Mesothelial cell of epicardium (in vitro differentiated cells): ENCODE measurements at places on chromosomes 1 and 21. TPM values are rescaled to one million over a fixed set of nuclear protein-coding genes. Genes with fewer than 3 reads are reported as not detected.
A peak's percentile ranks its signal among the peaks of the same experiment; 100 is the strongest.

FAM3B gene
- 1.2 to 1.5 TPM (median 1.4 TPM) in 3 replicates for total RNA-seq

SLC35E2B gene
- total RNA-seq, result 112 to 119 TPM (median 113 TPM) in 3 replicates

DIO1 gene
- not detected in 3 replicates for total RNA-seq

POU3F1 gene
- total RNA-seq, result 0.16 to 0.45 TPM (median 0.29 TPM) in 3 replicates

GRCh38 chr1:231397886-231398671, 24.0 kb downstream of the EGLN1 start:
- no peak for DNase-seq

DNA sequence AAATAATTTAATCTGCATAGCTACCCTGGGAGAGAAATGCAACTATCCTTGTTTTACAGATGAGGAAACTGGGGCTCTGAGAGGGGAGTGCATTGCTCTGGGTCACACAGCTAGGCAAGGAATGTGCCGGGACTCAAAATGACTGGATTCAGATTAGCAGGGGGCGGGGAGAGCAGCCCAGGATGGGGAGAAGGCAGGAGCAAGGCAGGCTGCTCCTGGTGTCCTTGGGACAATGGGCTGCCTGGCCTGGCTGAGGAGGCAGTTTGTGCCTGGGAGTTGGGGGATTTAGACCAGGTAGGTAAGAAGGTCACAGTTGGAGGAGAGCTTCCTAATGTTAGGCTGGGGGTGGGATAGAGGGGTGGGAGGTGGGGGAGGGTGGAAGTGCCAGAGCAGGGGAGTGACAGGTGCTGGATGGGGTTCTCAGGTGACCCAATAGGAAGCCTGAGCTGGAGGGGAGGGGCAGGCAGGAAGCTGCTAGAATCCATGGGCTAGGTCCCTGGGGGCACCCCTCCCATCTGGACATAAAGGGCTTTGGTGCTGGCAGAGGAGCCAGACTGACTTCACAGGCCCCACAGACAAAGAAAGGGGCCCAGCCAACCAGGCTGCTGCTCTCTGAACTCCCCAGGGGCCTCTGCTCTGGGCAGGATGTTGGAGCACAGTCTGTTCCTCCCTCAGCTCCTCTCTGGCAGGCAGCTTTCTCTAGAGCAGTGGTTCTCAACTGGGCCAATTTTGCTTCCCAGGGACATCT, 29.0 kb downstream of the TRIM62 start:
- DNase-seq, result no peak

GRCh38 chr21:32494934-32495709, 82.6 kb downstream of the EVA1C start:
- DNase-seq, result no peak

GRCh38 chr21:29053656-29054055, 19.8 kb downstream of the CCT8 start:
- DNase-seq, result no peak

GRCh38 chr1:55225228-55225627, 10.1 kb upstream of the USP24 start:
- DNase-seq, result no peak

GRCh38 chr1:31848381-31848897, 32.6 kb upstream of the SPOCD1 start:
- DNase-seq, result no peak

- DNase-seq, result no peak
Measured at GRCh38 chr1:155884982-155885381, 25.6 kb downstream of the SYT11 start.

- no peak for DNase-seq
Measured at GRCh38 chr1:226651041-226651731, 87.9 kb downstream of the ITPKB start.

DNA sequence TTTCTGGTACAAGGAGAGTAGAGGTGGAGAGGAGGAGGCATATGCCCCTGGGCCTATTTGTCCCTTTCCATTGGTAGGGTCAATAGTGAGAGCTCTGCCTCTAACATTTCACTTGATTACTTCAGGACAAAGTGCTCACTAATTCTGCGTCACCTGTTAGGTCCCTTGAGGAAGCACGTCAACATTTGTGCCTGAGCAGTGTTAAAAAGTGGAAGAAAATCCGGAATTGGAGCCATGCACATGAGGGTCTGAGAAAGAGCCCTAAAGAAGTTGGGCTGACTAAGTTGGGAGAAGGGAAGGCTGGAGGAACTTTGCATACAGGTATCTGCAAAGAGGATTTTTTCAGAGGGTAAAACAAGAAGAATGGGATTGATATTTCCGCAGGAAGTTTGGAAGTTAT, 1.9 kb downstream of the SLC25A44 start:
- DNase-seq, result no peak

DNA sequence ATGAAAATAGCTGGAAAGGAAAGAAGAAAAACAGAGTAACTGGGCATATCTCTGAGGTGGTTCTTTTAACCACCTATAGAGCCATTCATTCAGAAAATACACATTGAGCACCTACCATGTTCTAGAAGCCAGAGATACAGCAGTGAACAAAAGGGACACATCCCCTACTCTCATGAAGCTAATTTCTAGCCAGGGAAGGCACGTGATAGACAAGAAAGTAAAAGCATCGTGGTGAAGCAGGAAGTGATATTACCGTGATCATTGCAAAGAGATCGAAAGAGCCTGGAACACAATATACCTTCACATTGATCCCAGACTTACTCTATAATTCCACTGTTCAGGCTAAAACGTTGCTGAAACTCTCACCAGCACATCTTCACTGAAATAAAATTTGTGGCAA, 76.0 kb downstream of the TIAM1 start:
- no peak for DNase-seq

DNA sequence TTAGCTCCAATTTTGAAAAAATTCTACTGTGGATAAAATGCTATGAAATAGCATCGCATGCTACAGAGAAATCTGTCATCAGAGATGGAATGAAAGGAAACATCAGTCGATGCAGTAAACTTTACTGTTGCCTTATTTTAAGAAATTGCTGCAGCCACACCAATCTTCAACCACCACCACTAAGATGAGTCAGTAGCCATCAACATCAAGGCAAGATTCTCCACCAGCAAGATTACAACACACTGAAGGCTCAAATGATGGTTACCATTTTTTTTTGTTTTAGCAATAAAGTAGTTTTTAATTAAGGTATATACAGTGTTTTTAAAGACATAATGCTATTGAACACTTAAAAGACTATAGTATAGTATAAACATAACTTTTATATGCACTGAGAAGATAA, 95.6 kb upstream of the JUN start:
- DNase-seq, result no peak

DNA sequence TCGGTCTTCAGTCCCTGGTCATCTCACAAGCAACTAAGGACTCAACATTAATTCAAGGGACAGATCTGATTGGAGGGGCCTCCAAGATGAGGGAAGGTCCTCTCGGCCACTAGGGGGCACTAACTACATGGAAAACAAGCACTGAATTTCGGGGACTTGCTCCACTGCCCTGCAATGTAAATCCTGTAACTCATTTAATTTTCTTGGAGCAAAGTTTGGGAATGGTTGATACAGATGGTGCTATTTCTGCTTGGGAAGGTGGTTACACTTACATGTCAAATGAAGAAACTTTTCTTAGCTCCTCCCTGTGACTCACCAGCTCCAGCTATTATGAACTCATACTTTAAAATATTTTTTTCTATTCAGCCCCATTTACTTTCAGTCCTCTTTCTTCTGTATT, 97.4 kb upstream of the KCNJ15 start:
- peak; percentile 70 for DNase-seq

- DNase-seq, result no peak
Measured at GRCh38 chr1:216502528-216503162, 79.4 kb upstream of the USH2A start.

DNA sequence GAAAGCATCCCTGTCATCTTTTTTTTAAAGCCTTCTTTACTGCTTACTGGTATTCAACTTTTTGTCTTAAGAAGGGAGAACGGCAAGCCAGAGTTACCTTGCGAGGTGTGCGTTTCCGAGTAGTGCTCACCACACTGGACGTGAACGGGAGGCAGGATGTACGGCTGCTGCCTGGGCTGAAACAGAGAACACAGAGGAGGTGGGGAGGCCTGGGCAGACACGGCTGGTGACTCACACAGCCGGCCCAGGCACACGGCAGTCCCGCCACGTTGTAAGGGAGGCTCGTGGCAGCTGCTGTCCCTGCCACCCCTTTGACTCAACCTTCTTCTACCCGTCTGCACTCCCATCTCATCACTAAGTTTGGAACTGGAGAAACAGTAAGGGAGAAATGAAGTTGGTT, 105.8 kb downstream of the SMYD2 start:
- no peak for DNase-seq

- DNase-seq, result no peak
Measured at GRCh38 chr1:63746129-63746864, 27.5 kb upstream of the ROR1 start.

- DNase-seq, result no peak
Measured at GRCh38 chr1:108671143-108671542, 10.2 kb upstream of the HENMT1 start.

- no peak for DNase-seq
Measured at GRCh38 chr21:31286621-31287020, 57.4 kb downstream of the TIAM1 start.

DNA sequence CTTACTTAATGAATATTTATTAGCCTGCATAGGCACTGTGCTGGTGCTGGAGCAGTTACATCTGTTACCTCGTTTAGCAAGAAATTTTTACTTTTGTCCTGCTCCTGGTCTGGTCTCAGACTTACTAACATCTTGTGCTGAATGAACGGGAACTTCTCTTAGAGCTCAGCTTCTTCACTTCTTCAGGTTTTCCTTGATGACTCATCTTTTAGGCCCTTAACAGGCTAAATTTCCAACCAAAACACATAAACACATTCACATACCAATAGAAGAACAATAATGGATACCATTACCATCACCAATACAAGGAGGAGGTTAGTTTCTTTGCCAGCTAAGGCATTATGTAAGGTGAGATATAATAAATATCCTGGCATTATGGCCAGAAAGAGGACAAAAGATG, 68.9 kb downstream of the IFI44 start:
- no peak for DNase-seq

DNA sequence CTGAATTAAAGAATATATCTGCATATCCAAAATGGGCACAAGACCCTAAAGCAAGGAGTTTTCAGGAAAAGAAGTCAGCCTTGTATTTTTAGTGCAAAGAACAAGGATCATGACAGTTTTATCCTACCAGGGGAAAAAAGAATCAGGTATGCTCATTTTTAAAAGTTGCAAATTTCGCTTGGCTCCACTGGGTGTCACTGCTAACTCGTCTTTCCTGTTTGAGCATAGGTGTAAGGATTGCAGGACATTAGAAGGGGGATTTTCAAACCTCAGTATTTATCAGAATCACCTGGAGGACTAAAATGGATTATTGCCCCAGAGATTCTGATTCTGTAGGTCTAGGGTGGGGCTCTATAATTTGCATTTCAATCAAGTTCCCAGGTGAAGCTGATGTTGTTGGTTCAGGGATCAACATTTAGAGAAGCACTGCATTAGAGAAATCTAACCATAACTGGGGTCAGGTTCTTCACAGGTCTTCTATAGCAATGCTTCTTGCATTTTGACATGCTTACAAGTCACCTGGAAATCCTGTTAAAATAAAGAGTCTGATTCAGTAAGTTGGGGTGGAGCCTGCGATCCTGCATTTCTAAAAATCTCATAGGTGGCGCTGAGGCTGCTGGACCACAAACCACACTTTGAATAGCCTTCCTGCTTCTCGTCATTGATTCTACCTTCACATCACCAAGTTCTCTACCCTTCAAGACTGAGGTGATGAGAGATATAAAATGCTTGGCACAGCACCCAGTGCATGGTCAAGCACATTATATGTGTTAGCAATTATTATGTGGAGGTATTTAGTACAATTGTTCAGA, 39.6 kb downstream of the NUF2 start:
- DNase-seq, result no peak

DNA sequence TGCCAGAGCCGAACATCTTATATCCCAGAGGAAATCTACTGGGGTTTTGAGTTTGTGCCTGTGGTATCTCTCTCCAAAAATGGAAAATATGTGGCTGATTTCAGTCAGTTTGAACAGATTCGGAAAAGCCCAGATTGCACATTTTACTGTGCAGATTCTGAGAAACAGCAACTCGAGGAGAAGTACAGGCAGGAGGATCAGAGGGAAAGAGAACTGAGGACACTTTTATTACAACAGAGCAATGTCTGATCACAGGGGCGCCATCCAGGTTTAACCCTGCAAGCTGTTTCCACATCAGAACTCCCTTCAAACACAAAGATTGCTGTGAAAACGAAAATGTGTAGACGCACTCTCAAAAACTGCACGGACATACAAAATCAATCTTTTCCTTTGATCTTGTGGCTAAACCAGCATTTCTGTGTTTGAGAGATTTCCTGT, 43.4 kb downstream of the KCNJ15 start:
- DNase-seq, result no peak

GRCh38 chr1:12486401-12487005, 131.5 kb downstream of the DHRS3 start:
- no peak for DNase-seq

- no peak for DNase-seq
Measured at GRCh38 chr1:187010571-187011309, 182.0 kb downstream of the PLA2G4A start.

DNA sequence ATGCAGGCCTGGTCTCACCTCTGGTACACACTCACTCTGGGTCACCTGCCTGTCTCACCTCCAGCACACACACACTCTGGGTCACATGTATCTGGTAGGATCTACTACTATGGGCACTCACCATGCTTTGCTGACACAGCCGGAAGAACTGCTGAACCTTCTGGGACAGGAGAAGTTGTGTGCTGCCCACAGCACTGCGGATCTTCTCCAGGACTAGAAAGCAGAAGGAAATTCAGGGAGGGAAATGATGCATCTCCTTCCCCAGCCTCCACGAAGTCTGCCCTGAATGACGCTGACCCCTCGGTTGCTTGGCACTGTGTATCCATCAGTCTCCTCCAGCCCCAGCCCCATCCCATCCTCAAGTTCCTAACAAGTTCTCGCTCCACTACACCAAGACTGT, 7.9 kb upstream of the SMIM12 start:
- DNase-seq, result no peak

- DNase-seq, result no peak
Measured at GRCh38 chr1:205353612-205354011, 3.1 kb downstream of the KLHDC8A start.

GRCh38 chr21:25094695-25095094, 512.6 kb downstream of the MRPL39 start:
- DNase-seq, result no peak

GRCh38 chr1:8629241-8630091, 188.0 kb downstream of the RERE start:
- DNase-seq, result no peak
